ENCODE measurements at places on chromosomes 3 and 15.

DNA sequence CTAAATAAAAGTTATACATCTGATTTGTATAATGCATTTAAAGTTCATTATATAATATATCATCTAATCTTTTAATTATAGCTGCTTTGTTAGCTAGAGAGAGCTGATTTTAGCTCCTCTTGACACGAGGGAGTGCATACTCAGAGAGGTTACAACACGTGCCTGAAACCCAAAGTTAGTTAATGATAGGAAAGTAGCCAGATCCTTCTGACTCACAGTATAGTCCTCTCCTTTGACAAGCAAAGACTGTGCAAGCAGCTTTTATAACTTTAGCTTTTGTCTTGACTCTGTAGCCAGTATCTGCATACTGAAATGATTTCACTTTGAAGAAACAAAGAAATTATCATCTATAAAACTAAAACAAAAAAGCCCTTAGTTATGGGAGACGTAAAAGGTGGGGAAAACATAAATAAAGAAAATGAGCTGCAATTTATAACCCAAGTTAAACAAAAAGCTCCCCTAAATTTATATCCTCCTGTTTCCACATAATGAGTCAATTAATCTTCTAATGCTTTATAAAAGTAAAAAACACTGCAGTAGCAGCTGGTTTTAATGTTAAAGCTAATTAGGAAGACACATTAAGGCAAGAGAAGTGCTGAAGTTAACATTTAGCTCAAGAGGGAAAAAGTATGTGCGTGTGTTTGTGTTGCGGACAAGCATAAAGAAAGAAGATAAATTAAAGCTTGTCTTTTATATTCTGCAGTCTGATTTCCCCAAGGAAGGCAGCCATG, 13.1 kb downstream of the GABRR3 start:
- DNase-seq, result peak; percentile 68

- no peak for DNase-seq
These were observed 30.1 kb upstream of the RPL32 start for GRCh38 chr3:12871404-12871983.

DNA sequence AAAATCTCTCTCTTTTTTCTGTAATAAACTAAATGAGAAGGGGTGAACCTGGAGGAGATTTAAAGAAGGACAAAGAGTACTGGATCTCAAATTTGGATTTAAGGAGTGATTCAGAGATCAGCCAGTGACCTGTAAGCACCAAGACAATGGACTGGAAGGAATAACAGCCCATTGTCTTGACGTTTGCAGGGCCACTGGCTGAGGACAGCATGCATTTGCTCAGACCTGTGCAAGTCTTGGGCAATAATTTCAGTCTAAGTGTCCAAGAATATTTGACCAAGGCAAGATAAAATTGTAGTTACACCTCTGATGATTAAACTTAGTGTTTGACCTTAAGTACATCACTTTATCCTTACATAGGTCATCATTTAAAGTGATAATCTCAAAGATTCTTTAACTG, 55.8 kb upstream of the OSTN start:
- DNase-seq, result no peak

DNA sequence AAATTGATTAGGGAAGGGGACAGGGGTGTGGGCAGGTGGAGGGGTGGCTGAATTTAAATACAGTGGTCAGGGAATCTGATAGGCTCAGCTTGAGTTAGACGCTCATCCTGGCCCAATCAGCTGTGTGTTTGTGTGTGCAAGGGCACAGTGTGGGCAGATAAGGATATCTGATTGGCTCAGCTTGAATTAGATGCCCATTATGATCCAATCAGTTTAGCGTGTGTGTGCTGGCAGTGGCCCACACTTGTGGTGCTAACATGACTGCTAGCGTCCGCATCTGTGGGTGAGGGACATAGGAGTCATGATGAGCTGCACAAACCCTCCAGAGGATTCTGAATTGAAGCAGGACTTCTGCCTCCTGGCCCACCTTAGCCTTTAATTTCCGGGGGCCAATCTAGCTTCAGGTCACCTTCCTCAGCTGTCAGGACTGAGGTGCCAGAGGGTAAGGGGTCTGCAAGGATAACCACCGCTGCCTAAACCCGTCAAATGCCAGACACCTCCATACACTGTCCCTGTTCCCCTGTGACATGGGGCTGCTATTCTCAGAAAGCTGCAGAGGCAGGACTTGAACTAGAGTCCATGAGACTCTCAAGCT, 97.3 kb downstream of the CORO2B start:
- DNase-seq, result no peak

DNA sequence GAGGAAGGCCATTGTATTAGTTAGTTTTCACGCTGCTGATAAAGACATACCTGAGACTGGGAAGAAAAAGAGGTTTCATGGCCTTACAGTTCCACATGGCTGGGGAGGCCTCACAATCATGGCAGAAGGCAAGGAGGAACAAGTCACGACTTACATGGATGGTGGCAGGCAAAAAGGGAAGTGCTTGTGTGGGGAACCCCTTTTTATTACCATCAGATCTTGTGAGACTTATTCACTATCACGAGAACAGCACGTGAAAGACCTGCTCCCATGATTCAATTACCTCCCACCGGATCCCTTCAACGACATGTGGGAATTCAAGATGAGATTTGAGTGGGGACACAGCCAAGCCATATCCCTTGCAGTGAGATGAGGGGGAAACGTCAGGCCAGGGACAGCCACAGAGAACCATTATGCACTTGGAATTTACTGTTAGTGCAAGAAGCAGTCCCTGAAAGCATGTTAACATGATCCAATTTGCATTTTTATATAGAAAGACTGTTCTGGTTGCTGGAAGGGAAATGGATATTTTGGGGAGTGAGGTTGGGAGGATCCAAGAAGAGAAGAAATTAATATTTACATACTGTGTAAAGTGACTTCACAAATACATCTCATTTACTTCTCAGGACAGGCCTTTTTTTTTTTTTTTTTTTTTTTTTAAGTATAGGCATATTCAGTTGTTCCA, 87.1 kb downstream of the ARNT2 start:
- no peak for DNase-seq

- DNase-seq, result no peak
These were observed 32.3 kb downstream of the SLCO3A1 start for GRCh38 chr15:91885714-91886270.

GRCh38 chr15:92733934-92734521, 78.5 kb upstream of the FAM174B start:
- no peak for DNase-seq

GRCh38 chr15:40456299-40456712, 14.5 kb upstream of the CHST14 start:
- peak; percentile 55 for DNase-seq

DNA sequence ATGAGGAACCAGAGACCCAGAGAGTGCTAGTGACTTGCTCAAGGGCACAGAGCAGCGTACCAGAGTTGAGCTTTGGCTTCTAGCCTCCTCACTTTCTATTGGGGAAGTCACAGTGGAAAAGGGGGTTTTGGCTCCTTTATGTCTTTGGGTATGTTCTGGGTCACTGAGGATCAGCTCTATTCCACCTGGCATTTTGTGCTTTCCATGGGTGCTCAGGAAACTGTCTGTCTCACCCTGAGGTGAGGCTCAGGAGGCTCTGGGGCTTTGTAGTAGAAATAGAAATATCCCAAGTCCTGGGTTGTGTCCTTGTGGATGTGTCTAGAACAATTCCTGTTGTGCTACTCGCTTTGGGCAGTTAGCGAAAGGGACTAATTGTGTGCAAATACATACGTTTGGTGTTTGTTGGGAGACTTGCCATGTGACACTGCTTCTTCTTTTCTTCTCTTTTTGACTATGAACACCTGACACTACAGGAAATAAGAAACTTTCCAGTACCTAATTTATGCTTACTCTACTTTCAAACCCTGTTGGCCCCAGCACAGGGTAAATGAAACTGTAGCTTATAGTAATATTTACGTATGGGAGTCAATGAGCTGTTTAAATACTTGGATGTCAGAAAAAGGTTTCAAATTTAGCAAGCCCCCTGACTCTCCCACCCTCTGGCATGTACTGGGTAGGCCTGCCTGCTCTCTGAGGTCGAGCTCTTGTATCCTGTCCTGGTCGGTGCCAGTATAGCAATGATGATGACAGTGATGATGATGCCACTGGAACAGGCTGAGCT, 35.6 kb downstream of the SMAD3 start:
- DNase-seq, result no peak

GRCh38 chr15:81033508-81033907, 32.8 kb downstream of the TLNRD1 start:
- no peak for DNase-seq

DNA sequence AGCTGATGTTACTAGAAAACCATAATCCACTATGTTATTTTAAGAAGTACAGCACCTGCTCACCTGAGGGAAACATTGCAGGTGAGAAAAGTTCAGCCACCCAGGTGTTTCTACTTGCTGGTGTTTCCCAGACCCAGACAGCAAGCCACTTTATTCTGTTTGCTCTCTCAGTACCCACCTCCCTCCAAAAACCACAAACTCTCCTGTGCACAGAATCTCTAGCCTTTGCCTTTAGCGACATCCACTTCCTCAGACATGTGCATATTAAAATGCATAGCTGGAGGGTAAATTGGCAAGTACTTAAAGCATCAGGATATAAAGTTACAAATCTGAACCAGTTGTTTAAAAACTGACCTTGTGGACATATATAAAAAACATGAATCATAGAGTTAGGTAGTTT, 36.7 kb downstream of the VGLL3 start:
- peak; percentile 37 for DNase-seq

DNA sequence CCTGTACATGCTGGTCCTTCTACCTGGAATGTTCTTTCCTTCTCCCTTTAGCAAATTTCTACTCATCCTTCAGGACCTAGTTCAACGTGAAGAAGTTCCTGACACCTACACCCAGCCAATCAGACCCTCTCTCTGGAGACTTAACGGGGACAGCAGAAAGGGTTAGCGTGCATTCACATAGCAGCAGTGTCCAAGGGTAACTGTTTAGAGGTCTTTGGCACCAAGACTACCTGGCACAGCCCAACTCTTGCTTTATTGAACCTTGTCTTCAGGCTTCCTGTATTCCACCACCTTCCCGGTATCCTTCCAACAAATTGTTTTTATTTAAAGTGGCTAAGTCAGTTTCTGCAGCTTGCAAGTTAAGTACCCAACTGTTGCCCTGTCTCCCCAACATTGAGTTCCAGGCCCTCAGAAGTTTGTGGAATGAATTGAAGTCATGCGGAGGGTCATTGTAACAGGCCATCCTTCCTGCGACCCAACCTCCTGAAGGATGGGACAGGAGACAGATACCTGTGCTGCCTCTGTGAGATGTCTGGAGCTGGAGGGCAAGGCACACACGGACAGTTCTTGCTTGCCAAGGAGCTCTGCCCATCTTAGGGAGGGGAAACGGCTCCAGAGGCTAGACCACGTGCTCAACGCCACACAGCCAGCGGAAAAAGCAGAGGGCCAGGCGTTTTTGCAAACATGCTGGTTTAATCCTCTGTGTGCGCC, 14.4 kb upstream of the WNT7A start:
- no peak for DNase-seq

DNA sequence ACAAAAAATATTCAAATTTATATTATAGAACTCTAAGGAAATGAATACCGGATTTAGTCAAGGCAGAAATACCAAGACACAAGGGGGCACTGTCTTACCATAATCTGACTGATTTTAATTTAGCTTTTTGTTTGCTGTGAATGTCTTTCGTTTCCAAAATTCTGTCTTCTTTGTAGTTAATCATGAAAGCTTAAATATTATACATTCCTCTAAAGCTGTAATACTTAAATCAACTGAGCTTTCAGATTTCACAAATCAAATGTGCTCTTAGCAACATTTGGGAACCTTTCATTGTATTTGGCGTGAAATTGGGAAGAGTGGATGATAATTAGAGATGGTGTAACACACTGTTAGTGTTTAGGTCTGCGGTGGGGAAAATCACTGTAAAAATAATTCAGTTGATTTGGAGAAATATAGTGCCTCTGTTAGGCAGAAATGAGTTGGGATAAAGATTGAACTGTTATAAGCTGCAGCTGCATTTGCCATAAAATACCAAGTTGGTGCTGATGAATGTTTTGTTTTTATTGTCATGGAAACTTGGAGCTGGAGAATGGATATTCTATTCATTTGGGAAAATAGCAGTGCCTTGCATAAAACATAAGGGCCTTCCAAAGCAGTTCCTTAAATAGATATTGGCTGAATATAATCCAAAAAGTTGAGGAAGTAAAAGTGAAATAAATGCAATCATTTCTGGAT, 228.2 kb downstream of the TCF12 start:
- no peak for DNase-seq

- DNase-seq, result no peak
These were observed 100.3 kb downstream of the FSIP1 start for GRCh38 chr15:39682366-39682765.

DNA sequence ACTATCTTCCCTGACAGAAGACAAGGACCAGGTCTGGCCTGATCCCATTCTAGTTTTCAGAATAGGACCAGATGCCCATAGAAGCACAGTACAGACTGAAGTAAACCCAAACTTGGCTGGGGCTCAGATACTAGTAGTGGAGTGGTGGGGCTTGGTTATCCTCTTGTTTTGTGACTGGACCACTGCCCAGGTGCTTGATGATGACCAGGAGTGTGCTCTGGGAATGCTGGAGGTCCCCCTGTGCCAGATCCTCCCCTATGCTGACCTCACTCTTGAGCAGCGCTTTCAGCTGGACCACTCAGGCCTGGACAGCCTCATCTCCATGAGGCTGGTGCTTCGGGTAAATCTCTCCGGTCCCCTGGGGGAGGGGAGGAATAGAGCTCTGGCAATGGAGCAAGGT, 36.3 kb downstream of the ESYT3 start:
- no peak for DNase-seq

DNA sequence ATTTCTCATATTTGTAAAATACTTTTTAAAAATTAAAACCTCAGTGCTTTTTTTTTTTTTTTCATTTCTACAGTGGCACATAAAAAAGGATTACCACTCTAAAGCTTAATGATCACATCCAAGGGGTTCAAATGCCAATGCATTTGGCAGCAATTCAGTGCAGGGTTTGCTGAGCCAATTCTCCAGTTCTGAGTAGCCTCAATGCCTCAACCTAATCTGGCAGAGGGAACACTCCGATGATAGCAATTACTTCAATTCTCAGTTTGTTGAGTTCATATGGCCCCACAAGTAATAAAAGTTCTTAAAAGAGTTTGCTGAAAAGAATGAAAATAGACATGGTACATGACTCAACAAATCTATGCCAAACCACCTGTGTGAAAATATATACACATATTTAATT, 79.3 kb upstream of the RBMS3 start:
- no peak for DNase-seq

- DNase-seq, result no peak
These were observed 292.2 kb downstream of the PYDC2 start for GRCh38 chr3:191753196-191753595.

DNA sequence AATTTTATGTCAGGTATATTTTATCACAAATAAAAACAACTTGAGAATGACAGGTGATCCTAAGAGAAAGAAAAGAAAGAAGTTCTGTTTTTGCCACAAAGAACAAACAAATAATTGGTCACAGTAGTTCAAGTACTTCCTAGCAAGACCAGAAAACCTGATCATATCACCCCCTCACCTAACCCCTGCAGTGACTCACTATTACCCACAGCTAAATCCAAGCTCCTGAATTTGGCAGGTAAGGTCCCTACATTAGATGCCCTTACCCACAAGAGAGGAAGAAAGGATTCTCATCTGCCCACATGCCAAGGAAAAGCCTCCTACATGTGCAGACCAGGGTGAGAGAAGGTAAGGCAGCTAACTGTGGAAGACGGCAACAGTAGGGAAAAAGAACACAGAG, 4.4 kb downstream of the SSUH2 start:
- no peak for DNase-seq
